ENCODE measurements at places on chromosomes 5 and 9.

GRCh38 chr5:143642791-143643190 lies 169.2 kb upstream of the HMHB1 start:
- no peak for DNase-seq

GRCh38 chr9:121499177-121499426 lies 542 bp downstream of the GGTA1 start:
- DNase-seq = no peak

DNA sequence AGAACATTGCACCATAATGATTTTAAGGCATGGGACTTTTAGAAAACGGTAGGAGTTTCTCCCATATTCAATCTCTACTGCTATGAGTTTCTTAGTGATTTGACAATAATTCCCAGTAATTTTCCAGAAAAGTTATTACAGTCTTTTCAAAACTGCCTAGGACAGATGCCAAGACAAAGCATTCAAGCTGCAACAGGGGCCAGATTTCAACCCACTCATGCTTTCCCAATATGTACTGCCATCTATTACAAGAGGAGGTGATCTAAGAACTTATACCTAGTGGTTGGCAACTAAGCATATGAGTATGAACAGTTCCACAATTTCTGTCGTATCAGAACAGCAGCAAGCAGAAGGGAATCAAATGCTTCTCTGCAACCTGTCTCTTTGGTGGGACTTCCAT lies 95.1 kb upstream of the TMED7 start:
- no peak for DNase-seq

DNA sequence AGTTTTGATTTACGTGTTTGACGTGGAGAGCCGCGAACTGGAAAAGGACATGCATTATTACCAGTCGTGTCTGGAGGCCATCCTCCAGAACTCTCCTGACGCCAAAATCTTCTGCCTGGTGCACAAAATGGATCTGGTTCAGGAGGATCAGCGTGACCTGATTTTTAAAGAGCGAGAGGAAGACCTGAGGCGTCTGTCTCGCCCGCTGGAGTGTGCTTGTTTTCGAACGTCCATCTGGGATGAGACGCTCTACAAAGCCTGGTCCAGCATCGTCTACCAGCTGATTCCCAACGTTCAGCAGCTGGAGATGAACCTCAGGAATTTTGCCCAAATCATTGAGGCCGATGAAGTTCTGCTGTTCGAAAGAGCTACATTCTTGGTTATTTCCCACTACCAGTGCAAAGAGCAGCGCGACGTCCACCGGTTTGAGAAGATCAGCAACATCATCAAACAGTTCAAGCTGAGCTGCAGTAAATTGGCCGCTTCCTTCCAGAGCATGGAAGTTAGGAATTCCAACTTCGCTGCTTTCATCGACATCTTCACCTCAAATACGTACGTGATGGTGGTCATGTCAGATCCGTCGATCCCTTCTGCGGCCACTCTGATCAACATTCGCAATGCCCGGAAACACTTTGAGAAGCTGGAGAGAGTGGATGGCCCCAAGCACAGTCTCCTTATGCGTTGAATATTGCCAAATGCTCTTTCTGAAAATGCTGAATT lies 850 bp downstream of the RRAGA start:
- DNase-seq = peak; percentile 8

GRCh38 chr5:147436596-147436995 lies 73.3 kb downstream of the DPYSL3 start:
- no peak for DNase-seq

GRCh38 chr9:127660886-127661741 lies 45.7 kb upstream of the CFAP157 start:
- peak; percentile 43 for DNase-seq

DNA sequence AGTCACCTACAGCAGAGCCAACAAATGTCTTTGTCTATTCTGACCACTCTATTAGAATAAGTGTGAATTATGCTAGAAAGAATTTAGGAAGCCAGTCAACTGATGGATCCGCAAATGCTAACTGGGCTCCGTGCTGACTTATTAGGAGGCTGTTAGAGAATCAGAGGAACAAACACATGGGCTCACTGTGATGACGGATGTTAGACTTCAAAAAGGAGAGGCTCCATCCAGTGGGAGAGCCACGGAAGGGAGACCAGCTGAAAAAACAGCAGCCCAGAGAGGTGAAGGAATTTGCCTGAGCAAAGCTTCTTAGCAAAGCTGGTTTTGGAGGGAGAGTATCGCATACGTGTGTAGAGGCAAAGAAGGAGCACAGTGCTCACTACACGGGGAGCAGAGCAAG lies 5.8 kb upstream of the TGFBI start:
- no peak for DNase-seq

- DNase-seq = no peak
Measured at GRCh38 chr9:27336126-27336525, 39.2 kb upstream of the EQTN start.

GRCh38 chr9:138071292-138071691 lies 193.7 kb downstream of the CACNA1B start:
- no peak for DNase-seq

- no peak for DNase-seq
Measured at GRCh38 chr5:1216918-1217295, 8.3 kb upstream of the SLC6A18 start.

GRCh38 chr5:95884017-95884325 lies 61.4 kb upstream of the GLRX start:
- DNase-seq = no peak

DNA sequence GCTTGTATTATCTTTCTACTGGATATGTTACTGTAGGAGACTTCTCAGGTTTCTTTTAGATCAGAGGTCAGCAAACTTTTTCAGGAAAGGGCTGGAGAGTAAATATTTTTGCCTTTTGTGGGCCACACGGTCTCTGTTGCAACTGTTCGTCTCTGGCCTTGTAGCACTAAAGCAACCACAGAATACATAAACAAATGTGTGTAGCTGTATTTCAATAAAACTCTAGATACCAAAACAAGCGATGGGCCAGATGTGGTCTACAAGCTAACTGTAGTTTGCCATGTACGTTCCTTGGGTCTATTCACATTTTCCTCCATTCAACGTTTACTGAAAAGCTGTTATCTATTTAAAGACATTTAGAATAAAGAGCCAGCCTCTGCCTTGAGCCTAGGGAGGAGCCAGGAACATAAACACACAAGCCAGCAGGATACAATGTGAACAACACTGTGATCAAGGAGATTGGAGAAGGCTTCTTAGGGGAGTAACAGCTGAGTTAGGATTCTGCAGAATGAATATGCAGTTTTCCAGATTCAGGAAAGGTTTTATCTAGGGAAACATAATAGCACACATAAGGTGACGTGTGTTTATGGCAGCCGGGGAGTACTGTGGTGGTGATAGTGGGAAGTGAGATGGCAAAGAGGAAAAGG lies 33.0 kb upstream of the HOMER1 start:
- no peak for DNase-seq

- no peak for DNase-seq
Measured at GRCh38 chr9:114532561-114533237, 27.4 kb upstream of the WHRN start.

DNA sequence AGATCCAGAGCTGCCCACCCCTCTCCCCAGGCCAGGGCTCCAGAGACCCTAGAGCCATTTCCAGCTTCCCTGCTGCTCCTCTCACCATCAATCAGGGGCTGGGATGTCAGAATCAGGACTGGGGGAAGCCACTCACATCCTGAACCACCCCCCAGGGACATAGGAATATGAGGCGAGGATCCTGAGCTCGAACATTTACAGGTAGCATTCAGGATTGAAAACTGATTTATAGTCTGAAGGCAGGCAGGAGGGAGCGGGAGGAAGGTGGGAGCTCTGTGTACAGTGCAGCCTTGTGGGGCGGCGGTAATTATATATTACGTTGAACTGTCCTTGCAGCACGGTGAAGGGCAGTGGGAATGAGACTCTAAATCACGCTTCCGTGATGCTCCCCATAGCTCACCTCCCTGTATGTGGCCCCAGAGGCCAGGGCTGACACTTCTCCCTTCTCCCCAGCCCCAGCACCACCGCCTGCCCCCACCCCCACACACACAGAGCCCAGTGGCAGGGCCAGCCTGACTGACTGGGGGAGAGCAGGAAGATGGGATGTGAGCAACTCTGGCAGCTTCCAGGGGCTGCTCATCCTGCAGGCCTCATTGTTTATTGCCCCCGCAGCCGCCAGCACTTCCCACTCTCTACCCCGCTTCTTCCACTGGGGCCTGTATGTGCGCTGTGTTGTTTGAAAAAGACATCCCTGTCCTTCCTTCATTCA lies 76.0 kb upstream of the HSPA9 start:
- DNase-seq = no peak

DNA sequence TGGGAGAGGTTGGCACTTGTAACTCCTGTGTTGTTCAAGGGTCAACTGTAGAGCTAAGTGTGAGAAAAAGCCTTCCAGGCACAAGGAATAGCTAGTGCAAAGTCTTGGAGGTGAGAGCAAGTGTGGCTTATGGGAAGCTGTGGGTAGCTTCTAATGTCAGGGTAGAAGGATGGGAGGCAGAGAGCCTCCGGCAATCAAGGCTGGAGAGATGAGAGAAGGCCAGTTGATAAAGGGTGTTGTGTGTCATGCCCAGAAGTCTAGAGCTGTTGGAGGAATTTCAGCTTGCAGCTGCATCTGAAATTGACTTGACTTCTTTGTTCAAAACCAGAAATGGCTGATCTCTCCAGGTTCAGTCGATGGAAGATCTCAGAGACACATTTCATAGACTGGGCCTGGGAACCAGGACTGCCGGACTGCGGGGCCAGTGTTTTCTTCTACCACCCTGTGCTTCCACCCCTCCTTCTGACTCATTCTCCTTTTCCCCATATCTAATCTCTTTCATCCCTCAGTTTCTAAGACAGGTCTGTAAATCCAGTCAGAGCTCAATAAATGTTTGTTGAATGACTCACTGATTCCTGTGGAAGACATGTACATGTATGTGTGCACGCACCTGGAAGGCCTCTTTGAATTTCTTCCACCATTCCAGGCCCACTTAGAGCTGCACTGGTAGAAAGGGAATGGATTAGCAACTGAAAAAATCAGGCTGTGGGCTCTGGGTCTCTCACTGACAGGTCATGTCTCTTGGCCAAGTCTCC lies 67.8 kb upstream of the KLF4 start:
- DNase-seq = no peak

GRCh38 chr5:110768138-110768860 lies 29.5 kb downstream of the SLC25A46 start:
- DNase-seq = no peak

DNA sequence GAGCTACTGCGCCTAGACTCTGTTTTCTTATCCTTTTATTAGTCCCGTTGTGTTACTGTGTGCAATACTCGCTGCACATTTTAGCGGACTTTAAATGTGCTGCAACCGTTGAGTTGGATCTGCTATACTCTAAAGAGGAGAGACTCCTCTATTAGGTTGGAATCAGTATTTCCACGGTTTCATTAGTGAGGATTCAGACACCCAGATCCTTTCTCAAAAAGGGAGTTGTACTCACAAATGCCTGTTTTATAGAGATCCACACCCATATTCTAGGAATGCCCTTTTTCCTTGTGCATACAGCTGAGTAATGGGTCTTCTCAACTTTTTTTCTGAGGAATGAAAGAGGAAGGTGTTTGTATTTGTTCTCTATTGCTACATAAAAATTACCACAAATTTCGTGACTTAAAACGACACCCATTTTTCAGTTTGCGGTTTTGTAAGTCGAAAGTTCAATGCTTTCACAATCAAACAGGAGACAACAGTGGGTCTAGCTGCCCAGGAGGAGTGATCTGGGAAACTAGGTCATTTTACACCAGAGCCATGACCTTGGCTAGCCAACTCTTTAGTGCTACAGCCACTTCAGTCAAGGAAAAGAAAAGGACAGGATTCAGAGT lies 52.8 kb upstream of the SLC44A1 start:
- DNase-seq = no peak

DNA sequence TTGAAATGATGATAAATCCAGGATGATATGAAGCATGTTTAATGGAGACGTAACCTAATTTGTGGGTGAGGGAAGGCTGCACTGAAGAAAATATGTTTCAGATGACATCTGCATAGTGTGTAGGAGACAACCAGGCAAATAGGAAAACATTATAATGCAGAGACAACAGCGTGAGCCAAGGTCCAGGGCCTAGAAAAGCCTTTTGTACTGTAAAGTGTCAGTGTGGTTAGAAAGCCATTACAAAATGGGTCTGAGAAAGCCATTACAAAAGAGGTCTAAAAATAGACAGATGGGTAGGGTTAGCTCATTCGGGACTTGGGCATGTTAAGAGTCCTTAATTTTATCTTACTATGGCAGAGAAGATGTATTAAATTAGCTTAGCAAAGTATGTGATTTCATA lies 14.9 kb upstream of the GABRG2 start:
- DNase-seq = no peak

GRCh38 chr9:77981332-77981731 lies 50.3 kb downstream of the GNAQ start:
- DNase-seq = no peak

DNA sequence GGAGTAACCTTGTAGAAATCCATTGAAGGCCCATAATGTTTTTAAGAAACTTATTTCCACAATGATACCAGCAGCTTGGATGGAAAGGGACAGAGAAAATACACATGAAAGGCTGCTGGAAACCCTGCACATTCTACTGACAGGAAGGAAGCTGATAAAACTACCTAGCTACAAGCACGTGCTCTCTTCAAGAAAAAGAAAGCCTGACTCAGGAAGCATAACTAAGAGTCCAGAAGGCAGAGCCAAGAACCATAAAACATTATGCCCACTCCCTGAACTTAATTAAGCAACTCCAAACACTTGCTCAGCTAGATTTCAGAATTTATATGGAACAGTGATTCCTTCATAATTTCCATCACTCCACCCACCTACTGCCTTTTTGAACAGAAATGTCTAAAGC lies 430.8 kb downstream of the SEMA5A start:
- DNase-seq = no peak

DNA sequence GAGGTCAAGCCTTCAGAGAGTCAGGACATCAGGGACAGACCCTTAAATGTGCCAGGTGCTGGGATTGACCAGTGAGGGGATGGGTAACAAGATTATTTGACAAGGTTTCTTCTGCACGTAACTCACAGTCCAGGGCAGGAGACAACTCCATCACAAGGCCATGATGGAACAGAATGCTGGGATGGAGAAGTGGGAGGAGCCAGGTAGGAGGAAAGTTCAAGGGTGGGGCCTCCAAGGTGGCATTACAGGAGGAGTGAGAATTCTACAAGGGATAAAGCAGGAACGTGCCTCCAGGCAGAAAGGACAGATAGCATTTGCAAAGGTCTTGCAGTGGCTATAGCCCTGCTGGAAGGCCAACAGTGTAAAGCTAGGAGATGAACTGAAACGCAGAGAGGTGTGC lies 102.2 kb downstream of the FGF18 start:
- no peak for DNase-seq

- no peak for DNase-seq
Measured at GRCh38 chr5:127377651-127378050, 87.1 kb downstream of the MEGF10 start.

- DNase-seq = no peak
Measured at GRCh38 chr5:150589862-150590601, 50.4 kb upstream of the SYNPO start.

DNA sequence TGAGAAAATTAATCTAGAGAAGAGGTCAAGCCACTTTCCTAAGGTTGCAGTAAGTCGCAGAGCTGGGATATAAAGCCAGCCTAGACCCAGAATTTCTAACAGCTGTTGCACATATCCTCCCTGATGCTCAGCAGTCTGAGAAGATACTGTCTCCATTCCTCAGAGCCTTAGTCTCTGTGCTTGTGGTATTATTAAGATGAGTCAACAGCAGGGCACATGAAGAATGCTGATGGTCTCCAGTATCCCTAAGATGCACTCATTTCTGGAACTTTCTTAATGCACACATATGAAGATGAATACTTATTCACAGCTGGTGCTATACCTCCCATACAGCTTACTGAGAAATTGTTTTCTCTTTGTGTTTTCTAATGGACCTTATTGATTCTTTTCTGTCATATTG lies 32.5 kb downstream of the SGCD start:
- no peak for DNase-seq
